Spinal cord (tissue), 10 donors: ENCODE measurements at places on chromosomes 5 and 9. TPM values are rescaled to one million over a fixed set of nuclear protein-coding genes. Genes with fewer than 3 reads are reported as not detected.

POU5F2 gene
- total RNA-seq = 4.1 TPM

GRCh38 chr9:34650816-34651215, 1.2 kb upstream of the IL11RA start:
- DNase-seq = no peak

DNA sequence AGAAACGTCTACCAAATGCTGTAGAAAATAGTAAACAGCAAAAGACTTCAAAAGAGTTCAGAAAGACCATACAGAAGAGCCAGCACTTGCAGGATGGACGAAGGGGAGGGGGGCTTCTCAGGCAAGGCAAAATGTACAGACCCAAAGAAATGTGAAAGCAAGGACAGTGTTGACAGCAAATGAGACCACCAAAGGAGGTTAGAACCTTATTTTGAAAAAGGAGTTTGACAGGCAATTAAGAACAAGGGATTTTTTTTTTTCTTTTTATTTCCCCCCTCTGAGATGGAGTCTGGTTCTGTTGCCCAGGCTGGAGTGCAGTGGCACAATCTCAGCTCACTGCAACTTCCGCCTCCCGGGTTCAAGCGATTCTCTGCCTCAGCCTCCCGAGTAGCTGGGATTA, 223.2 kb downstream of the EFNA5 start:
- DNase-seq = no peak

SOX30 gene
- 0.22 TPM for total RNA-seq

- no peak for DNase-seq
Observed at GRCh38 chr9:127201071-127201541, 63.5 kb upstream of the GARNL3 start.

GRCh38 chr9:6910032-6910431, 152.3 kb downstream of the KDM4C start:
- no peak for DNase-seq

DNA sequence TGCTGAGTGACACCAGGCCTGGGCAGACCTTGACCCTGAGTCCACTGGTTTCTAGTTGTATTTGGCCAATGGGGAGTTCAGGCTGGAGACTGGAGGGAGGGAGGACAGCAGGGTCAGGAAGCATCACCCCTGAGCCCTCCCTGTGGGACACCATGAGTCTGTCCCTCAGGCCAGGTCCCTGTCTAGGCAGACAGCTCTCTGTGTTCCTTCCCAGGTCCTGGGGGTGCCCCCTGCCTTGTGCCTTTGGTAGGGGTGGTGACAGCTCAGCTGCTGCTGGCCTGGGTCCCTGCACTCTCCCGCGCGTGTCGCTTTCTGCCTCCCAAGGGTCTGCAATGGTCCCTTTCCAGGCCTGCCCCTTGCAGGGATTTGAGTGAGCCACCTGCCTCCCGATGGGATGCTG, 125.5 kb downstream of the OLFM1 start:
- DNase-seq = no peak

GRCh38 chr9:94869415-94869843, 142.9 kb downstream of the AOPEP start:
- DNase-seq = no peak

- no peak for DNase-seq
Observed at GRCh38 chr5:179194941-179195381, 134.8 kb downstream of the ZNF354C start.

- DNase-seq = no peak
Observed at GRCh38 chr9:94719878-94720277, 6.6 kb upstream of the AOPEP start.

DNA sequence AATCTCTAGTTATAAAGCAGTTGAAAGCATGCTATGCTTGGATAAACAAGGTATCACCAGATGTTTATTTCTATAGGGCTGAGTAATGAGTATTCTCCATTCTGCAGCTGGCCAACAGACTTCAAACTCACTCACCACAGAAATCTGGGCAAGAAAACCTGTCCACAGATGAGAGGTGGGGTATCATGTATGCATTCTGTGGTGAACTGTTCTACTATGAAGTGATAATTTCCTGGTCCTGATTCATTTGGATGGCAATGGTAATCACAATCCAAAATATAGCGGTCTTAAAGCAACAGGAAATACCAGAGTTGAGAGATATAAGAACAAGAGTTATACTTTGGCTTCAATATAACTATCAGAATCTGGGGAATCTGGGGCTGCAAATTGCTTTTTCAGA, 65.9 kb upstream of the EFNA5 start:
- DNase-seq = no peak

DNA sequence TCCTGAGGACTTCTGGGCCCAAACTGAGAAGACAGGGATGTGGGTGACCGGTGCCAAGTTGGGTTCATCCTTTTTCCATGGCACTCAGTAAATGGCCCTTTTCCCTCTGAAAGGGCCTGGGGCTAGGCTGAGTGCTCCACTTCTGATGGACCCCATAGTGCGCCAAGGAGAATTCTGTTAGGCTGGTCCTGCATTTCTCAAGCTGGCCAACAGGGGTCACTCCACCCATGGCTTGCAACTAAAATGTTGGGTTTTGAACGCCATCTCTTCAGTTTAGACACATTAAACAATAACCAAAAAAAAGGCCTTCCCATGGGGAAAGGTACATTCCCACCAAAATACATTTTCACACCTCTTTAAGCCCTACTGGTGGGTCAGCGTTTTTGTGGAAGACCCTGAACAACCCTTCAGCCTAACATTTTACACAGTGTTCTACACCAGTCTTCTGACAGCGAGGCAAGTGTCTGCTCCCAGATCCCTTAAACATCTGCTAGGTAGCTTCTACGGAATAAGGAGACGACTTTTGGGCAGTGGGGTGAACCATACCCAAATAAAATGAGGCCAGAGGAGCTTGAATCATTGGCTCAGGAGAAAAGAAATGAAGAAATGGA, 27.3 kb downstream of the CNTFR start:
- DNase-seq = no peak

GRCh38 chr5:137223324-137224295, 275.5 kb downstream of the SPOCK1 start:
- DNase-seq = no peak

VDAC1 gene
- 211 TPM for total RNA-seq

- no peak for DNase-seq
Observed at GRCh38 chr5:39396843-39397242, 27.9 kb downstream of the DAB2 start.

GRCh38 chr9:133359399-133360175, 3.2 kb downstream of the SURF2 start:
- DNase-seq = no peak

- no peak for DNase-seq
Observed at GRCh38 chr9:134136996-134137299, 1.1 kb downstream of the WDR5 start.

GRCh38 chr9:105405514-105406131, 42.2 kb upstream of the FSD1L start:
- DNase-seq = no peak

- DNase-seq = peak; percentile 38
Observed at GRCh38 chr5:140840978-140841962, at the start of gene PCDHA8. Gene PCDHA8, plus strand, starts transcription at chr5:140841187. Its CDS starts 135 bp downstream, at chr5:140841322.

DNA sequence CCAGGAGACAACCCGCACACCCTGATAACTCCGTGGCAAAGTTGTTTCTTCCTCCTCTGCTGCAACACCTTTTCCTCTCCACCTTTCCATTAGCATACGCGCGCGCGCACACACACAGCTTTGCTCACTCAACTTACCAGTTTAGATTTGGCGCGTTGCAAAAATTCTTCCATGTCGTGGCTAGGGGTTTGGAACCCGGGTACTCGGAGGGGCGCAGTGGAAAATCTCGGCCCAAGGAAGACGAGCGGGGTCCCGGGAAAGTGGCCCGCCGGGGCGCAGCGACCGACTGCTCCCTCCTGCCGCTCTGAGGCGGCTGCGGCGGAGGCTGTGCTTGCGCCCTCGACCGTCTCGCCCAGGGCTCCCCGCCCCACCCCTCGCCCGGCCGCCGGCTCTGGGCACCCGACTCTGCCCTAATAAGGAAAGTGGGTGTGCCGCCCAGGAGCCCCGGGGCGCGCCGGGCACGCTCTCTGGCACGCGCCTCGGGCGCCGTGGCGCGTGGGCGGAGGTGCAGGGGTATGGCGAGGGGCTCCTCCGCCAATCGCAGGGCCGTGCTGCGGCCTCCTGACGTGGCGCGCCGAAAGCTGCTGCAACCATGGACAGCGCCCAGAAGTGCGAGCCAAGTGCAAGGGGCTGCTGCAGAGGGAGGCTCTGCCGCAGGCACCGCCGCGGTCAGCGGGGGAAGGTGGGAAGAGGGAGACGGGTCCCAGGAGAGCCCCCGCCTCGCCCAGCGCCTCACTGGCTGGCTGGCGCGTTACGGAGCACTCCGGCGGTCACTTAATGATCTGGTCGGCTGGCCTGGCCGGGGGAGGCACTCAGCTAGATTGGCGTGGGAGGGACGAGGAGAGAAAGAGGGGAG, at the start of gene PRUNE2:
Gene PRUNE2 (minus strand): TSS at position 324 of the 856 bp plus-strand sequence. CDS start 151 bp downstream, at position 173.
- peak; percentile 86 for DNase-seq

DNA sequence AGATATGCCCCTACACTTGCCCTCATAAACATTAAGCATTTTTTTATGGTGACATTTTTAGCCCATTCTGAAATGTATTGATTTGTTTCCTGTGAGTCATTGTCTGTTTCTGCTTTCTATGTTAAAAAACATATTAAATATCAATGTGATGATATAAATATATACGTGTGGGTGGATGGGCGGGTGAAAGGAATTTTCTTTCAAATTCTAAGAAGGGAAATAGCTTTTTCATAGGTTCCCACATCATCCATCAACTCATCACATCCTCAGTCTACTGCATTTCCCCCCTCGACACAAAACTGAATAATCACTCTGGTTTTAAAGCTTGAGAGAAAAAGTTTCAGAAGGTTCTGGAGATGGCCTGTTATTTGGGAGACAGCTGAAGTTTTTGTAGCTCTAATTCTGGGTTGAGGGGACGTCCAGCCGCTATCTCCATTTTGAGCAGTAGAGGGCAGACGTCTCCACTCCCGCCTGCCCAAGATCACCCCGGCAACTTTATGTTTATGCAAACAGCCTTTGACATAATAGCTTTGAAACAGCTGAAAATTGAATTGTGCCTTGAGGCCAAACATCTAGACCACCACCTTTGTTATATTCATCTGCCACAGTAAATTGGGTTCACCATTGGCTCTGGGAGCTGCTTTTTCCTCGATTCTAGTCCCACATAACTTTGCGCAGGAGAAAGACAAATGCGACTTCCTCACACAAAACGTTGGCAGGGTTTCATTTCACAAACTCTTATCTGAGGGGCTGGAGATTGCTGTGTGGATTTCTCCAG, 216.2 kb upstream of the CLINT1 start:
- peak; percentile 87 for DNase-seq

TMEM174 gene
- not detected for total RNA-seq

GRCh38 chr5:96388176-96388575, 44.9 kb downstream of the PCSK1 start:
- DNase-seq = no peak

- no peak for DNase-seq
Observed at GRCh38 chr9:32306006-32306405, 78.4 kb upstream of the ACO1 start.

DNA sequence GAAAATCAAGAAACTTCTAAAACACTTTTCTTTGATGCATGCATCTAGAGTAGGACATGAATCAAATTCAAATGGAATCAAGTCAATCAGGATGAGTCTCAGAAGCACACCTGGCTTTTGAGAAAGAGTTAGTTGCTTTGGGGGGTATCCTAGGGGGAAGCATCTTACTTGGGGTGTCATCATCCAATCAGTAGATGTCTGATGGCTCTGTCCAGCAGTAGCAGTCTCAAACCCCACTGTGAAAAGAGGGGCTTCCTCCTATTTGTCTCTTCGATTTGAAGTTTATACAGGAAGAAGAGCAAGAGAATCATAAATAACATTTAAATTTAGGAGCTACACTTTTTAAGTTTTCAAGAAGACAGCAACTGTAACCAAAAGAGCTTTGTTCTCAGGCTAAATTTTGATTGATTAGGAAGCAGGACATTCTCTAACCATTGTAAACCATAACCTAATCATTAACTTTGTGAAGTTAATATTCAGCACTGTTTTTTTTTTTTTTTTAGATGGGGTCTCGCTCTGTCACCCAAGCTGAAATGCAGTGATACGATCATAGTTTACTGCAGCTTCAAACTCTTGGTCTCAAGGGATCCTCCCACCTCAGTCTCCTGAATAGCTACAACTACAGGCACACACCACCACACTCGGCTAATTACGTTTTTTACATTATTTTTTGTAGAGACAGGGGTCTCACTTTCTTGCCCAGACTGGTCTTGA, 614.7 kb downstream of the CSNK1G3 start:
- no peak for DNase-seq

GRCh38 chr5:170551622-170552021, 47.8 kb downstream of the KCNIP1 start:
- no peak for DNase-seq

GRCh38 chr5:138065102-138065501, 18.7 kb upstream of the WNT8A start:
- no peak for DNase-seq

DNA sequence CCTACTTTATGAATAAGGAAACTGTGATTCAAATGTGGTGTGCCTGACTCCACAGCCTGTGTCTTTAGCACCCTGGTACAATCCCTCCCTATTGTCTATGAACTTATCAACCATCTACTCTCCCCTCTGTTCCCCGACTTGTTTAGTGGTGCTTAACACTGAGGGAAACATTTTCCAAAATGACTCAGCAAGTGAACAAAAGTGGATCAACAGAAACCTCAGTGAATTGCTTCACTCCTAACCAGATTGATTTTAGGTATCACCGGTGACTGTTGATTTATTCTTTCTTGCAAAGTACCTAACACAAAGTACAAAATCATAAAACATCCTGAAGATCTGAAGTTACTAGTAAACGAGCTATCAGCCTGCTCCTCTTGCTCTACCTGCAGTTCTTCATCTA, 42.1 kb upstream of the RAPGEF6 start:
- no peak for DNase-seq

GRCh38 chr5:14700478-14701436, 36.2 kb downstream of the OTULIN start:
- no peak for DNase-seq

- no peak for DNase-seq
Observed at GRCh38 chr9:16485575-16486321, 384.7 kb downstream of the BNC2 start.

GRCh38 chr5:13250464-13251291, 693.8 kb downstream of the DNAH5 start:
- no peak for DNase-seq

SHOC1 gene
- total RNA-seq = not detected

DNA sequence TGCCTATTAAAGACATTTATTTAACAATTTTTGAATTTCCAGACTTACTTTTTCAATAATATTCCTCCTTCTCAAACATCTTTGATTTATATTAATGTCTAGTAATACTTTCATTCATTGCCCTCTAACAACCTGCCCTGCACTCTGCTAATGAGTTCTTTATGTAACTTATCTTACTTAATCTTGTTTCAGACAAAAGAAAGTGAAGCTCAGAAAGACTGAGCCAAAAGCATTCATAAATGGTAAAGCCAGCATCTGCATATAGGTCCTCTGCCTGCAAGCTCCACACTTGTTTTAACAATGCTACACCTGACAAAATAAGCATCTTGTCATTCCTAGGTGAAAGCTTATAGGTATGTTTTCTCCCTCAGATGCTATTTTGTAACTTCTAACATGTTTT, 2.4 kb upstream of the TNPO1 start:
- DNase-seq = no peak

GRCh38 chr5:144273232-144274027, 102.8 kb downstream of the KCTD16 start:
- DNase-seq = no peak

TMEM215 gene
- total RNA-seq = 0.44 TPM
